Posterior vena cava (tissue), 2 donors: ENCODE measurements at places on chromosomes 13 and 19.

- DNase-seq = no peak
These were observed 8.5 kb downstream of the SOX21 start for GRCh38 chr13:94703721-94704314.

- no peak for DNase-seq
These were observed 23.5 kb upstream of the SIGLEC11 start for GRCh38 chr19:49984491-49984890.

DNA sequence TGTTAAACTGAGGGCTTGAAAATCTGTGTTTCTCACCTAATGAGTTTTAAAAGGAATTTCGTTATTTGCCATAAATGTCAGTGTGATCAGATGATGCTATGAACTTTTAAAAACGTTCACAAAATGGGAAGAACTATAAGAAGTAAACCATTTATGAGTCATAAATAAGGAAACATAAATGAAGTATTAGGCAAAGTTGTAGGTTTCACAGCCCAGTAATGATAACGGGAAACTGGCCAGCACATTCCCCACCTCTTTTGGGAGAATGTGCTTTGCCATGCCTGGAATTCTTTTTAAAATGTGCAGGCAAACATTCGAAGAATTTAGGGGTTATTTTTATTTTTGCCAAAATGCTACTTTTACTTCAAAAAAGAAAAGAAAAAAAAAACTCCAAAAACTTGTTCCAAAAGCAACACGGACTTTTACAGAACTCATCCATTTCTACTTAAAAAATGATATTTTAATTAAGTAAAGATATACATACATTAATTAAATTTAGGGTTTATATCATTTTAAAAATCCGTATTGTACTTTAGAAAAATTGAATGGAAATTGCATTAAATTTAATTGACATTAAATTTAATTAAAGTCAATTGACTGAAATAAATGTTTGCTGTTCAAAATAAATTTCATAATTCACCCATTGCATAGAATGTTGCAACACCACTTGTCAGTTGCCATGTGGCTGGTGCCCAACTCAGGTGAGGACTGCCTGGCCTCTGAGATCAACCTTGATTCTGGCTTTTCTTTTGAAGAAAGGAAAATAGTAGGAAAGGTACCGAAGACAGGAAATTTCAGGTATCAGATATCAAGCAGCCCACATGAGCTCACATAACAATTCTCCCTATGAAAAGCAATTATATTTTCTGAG, 1198.5 kb downstream of the EFNB2 start:
- no peak for DNase-seq

- no peak for DNase-seq
These were observed 231.3 kb downstream of the SLITRK6 start for GRCh38 chr13:85567909-85568308.

GRCh38 chr13:28394422-28394821, 100.5 kb downstream of the FLT1 start:
- no peak for DNase-seq

GRCh38 chr13:110913322-110914080, 1.4 kb downstream of the ANKRD10 start:
- no peak for DNase-seq

DNA sequence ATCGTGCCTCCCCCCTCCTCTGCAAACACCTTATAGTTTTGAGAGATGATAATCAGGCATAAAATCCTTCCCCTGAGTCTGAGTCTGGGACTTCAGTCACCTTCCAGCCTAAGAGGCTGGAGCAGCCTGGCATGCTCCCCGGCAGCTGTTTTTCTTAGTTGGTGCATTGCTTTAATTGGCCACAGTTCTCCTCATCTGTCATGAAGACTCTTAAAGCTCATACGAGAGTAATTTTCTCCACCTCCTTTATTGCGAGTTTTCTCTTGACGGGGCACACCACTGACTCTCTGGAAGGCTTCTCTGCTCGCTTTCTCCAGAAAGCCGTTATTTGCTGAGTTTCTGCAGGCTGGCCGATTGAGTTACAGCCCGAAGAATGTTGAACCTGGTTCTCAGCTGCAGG, 310.5 kb downstream of the ATP8A2 start:
- DNase-seq = no peak

- no peak for DNase-seq
These were observed 38.2 kb downstream of the MTMR6 start for GRCh38 chr13:25249001-25249543.

DNA sequence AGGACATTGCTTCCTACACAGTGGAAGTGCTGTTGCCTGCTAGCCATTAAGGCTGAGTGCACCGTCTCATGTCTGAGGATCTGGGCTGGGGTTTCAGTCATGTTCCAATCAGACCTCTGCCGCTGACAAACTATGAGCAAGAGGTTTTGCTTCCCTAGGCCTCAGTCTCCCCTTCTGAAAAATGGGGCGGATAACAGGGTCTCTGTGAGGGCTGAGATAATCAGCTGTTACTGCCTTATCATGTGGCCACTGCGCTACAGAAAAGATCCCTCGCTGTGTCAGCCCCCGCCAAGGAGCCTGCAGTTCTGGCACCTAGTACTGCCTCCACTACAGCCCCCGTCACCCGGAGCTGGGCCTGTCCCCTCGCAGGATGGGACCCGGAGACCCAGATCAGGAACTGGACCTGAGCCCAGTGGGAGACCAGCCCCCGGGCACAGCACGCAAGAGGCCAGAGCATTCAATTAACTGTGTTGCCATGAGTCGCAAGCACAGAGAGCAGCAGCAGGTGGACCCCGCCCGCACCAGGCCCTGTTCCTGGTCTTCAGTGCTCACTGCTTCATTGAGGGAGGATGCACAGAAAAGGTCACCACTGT, 3.0 kb upstream of the PNKP start:
- DNase-seq = no peak

- no peak for DNase-seq
These were observed 29.6 kb downstream of the URI1 start for GRCh38 chr19:29971648-29972047.

GRCh38 chr13:111359237-111359915, 38.9 kb downstream of the TEX29 start:
- no peak for DNase-seq
